NCI-H1930 (cell line): ENCODE measurements at places on chromosomes 13 and 19.

GRCh38 chr19:47644199-47644598 lies 35.3 kb downstream of the BICRA start:
- no peak for DNase-seq

DNA sequence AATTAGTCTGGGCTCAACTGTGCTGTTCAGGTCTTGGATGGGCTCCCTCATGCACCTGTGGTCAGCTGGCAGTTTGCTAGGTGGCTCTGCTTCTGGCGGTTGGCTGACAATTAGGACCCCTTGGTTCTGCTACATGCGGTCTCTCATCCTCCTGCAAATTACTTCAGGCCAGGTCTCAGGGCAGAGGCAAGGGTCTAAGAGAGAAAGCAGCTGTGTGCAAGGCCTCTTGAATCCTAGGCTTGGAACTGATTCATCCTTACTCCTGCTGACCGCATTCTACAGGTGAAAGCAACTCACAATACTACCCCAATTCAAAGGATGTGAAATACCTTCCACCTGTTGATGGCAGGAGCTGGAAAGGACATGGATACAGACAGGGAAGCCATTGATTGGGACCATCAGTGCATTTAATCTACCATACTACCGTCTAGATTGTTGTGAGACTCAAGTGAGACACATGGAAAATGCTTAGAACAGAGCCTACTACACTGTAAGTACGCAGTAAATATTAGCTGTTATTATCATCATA lies 19.1 kb downstream of the CBY2 start:
- no peak for DNase-seq

DNA sequence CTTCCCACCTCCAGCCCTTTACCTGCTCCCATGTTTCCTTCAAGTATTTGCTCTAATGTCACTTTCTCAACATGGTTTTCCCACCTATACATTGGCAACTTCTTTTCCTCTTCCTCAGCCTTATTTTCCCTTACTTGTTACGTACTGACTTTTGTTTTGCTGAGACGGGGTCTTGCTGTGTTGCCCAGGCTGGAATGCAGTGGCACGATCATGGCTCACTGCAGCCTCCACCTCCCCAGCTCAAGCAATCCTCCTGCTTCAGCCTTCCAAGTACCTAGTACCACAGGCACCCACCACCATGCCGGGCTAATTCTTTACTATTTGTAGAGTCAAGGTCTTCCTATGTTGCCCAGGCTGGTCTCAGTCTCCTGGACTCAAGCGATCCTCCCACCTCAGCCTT lies 5.0 kb downstream of the PRODH2 start:
- DNase-seq: no peak

DNA sequence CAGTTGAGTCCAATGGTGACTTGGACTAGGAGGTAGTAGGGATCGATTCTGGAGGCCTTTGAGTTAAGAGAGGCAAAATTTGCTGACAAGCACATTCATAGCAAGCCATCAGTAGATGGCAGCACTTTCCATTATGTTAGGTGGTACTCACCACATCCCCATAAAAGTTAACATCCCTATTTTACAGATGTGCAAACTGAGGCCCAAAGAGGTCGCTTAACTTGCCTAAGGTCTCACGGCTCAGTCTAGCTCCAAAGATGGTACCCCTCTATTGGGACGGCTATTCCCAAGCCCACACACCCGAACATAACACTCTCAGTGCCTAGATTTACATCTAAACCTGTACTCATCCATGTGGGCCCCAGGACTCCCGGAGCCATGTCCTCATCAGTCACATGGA lies 21.5 kb upstream of the FOSB start:
- no peak for DNase-seq

DNA sequence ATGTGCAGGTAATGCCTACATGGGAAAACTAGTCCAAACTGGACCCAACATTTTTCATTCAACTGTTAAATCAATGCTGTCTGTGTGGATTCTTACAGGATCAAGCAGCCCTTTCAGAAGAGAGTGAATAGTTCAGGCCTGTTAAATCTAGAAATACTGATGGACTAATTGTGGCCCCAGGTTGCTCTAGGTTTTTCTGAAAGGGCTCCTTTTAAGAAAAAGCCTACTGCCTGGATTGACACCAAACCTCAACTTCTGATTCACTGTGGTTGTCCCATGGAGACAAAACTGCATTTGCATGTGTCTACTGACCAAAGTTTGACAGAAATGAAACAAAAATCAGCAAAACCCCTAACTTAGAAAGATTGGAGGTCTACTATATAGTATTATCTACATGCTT lies 437.0 kb downstream of the KLF12 start:
- no peak for DNase-seq

GRCh38 chr13:65275838-65276630 lies 1954.1 kb downstream of the PCDH9 start:
- DNase-seq: no peak

- no peak for DNase-seq
Measured at GRCh38 chr13:25864116-25864515, 187.7 kb downstream of the SHISA2 start.

DNA sequence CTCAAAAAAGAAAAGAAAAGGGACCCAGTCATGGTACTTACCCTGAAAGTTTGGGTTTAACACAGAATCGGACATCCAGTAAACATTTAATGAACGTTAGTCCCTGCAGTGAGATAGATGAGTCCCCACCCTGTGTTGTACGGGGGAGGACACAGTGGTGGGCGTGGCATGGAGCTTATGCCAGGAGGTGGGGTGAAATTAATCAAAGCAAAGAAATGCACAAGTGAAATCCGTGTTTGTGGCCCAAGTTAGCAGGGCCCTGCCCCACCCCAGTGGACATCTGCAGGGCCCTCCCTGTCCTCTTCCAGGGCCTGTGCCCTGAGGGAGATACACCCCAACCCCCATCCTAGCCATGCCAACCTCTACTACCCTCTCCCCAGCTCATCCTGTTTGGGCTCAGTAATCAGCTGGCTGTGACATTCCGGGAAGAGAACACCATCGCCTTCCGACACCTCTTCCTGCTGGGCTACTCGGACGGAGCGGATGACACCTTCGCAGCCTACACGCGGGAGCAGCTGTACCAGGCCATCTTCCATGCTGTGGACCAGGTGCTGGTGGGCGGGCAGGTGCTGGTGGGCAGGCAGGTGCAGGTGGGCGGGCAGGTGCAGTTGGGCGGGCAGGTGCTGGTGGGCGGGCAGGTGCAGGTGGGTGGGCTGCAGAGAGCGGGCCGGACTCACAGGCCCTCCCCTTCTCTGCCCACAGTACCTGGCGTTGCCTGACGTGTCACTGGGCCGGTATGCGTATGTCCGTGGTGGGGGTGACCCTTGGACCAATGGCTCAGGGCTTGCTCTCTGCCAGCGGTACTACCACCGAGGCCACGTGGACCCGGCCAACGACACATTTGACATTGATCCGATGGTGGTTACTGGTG lies 3.9 kb downstream of the MCOLN1 start:
- DNase-seq: no peak

GRCh38 chr19:39416152-39417120 lies 4.0 kb downstream of the PLEKHG2 start:
- no peak for DNase-seq

- DNase-seq: no peak
Measured at GRCh38 chr19:6886277-6886897, 992 bp upstream of the ADGRE1 start.

DNA sequence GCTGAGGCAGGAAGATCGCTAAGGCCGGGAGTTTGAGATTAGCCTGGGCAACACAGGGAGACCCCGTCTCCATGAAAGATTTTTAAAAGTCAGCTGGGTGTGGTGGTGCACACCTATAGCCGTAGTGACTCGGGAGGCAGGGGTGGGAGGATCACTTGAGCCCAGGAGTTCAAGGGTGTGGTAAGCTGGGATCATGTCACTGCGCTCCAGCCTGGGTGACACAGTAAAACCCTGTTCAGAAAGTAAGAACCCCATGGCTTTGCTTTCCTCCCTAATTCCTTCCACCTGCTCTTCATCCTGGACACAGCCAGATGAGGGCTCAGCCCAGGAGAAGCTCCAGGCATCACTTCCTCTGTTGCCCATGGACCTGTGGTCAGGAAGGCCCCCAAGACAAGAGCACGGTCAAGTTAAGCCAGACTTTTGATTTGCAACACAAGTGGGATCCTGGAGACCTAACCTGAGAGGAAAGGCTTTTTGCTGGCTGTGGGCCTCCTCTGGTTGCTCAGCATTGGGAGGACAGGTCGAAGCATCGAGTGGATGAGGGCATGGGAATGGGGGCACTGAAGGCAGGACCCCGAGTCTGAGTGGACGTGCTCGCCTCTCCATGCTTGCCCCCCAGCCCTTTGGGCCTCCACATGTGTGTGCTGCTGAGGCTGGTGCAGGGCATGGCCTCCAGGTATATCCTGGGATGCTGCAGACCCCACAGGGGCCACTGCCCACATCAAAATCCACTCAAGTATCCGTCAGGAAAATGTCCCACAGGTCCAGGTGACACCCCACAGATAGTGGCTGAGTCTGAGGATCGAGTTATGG lies 25.4 kb downstream of the TUBA3C start:
- DNase-seq: no peak

DNA sequence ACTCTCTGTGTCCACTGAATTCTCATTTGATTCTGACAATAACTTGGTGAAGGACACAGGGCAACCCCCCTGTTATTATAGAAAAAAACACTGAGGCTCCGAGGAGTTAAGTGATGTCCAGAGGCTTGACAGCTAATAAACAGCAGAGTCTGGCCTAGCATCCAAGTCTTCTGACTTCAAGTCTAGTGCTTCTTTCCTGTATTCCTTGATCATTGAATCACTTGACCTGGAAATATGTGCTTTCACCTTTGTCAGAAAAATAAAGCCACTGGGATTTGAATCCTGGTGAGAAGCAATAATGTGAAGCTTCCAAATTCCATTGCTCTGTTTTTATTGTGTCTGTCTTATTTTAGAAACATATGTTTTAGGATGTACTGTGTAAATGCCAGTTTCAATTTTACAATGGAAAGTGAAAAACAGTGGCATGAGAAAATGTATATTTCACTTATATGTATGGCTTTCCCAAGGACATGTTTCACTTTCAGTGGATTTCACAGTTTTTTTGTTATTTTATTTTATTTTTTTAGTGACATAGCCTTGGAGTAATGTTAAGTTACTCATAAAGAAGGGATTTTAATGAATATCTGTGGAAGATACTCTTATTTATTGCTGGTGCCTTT lies 190.2 kb downstream of the GPC6 start:
- DNase-seq: no peak

- DNase-seq: no peak
Measured at GRCh38 chr19:55132453-55133129, 15.2 kb upstream of the PPP1R12C start.

DNA sequence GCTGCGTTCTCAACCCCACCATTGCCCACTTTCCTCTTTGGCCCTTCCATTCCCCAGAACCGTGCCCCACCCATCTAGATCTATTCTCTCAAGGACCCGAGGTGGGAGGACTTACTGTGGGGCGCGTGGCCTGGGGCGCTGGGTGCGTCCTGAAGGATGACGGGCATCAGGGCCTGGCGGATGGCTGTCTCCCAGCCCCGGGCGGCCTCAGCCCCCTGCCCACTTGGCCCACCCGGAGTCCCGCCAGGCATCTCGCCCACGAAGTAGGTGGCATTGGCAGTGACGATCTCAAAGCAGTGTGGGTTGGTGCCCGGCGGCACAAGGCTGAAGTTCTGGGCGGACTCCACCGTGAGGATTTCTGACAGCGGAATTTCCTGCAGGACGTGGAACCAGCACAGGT lies 23.2 kb downstream of the PRKD2 start:
- no peak for DNase-seq

DNA sequence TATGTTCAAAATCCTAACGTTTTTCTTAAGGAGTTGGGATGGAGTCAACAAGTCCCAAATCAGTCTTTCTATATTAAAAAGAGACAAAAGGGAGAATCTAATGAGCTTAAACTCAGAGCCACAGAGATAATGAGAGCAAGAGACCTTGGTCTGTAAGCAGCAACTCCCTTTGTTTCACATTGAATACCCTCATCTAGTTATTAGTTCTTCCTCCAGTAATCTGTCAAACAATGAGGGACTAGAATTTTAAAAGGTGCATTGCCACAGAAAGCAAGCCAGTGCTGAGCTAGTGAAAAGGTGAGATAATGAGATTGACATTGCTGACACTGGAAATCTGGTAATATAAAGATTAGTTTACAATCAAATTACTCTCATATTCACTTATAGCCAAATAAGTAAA lies 718.6 kb downstream of the DACH1 start:
- DNase-seq: peak; percentile 51

- DNase-seq: peak; percentile 97
Measured at GRCh38 chr19:58033741-58034476, at the start of gene ZSCAN1. Gene ZSCAN1 (plus strand): TSS chr19:58034025. CDS start chr19:58037837, 3,812 bp downstream.

- DNase-seq: no peak
Measured at GRCh38 chr19:709965-710571, 1.3 kb downstream of the PALM start.

DNA sequence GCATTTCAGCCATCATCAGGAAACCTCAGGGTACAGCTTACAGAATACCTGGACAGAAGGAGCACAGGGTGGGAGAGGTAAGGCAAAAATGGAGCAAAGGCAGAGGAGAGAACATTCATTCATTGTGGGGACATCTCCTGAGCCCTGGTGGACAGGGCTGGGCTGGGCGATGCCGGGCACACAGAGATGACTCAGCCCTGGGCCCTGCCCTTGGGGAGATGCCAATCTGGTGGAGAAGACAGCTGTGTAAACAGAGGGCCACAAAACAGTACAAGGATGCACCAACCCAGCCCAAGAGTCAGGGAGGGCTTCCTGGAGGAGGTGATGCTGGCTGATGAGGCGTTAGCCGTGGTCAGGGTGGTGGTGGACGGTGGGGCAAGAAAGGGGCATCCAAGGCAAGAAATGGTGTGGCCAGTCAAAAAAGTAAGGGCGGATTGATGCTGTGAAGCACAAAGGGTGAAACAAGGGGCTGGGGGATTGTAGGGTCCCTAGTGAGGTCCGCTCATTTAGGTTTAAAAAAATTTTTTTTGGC lies 3.6 kb upstream of the HAS1 start:
- DNase-seq: no peak
